ENCODE measurements at places on chromosomes 7 and 10.

GRCh38 chr7:124914298-124914697, 15.3 kb downstream of the POT1 start:
- no peak for DNase-seq

- no peak for DNase-seq
Observed at GRCh38 chr7:121519548-121520521, 123.7 kb upstream of the FAM3C start.

DNA sequence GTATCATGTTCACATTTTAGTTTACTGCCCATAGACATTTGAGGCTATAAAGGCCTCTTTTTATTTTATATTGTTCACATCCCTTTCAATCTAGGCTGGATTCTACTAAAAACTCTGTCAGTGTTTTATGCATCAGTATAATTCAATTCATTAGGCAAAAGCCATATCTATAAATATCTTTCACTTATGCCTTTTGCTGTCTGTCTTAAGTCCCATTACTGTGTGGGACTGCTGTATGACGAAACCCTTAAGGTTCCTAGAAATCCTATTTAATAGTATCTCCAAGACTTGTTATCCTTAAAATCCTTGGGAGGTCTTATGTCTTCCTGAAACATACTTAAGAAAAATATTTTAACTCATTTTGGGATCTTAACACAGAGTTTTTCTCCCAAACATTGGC, 139.2 kb downstream of the HGF start:
- DNase-seq, result no peak

- DNase-seq, result no peak
Observed at GRCh38 chr10:69065406-69066361, 22.2 kb upstream of the SRGN start.

DNA sequence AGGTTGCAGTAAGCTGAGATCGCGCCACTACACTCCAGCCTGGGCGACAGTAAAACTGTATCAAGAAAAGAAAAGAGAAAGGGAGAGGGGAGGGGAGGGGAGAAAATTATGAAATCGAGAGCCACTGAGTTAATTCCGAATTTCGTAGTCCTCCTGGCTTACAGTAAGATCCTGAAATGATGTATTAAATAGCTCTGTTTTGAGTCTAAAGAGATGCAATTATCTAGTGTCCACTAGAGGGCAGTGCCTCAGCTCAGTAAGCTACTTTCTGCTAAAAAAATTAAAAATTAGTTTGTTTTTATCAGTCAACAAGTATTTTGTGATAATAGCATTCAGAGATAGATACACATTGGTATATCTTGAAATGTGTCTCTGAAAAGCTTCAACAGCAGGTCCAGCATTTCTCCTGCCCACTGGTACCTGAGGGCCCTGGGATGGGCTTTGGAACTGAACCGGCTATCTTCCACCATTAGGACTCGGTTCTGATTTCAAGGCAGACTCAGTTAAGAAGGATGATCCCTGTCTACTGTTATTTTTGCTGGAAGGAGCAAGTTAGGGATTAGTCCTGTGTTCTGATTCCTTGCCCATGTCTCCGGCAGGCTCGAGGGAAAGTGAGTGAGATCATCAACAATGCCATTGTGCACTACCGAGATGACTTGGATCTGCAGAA, 19.5 kb downstream of the TSPAN33 start:
- no peak for DNase-seq

GRCh38 chr7:29483219-29484104, 80.2 kb upstream of the PRR15 start:
- no peak for DNase-seq

GRCh38 chr10:110495731-110496552, 1.8 kb upstream of the DUSP5 start:
- no peak for DNase-seq

GRCh38 chr7:3415861-3416312, 114.8 kb downstream of the SDK1 start:
- DNase-seq, result no peak

DNA sequence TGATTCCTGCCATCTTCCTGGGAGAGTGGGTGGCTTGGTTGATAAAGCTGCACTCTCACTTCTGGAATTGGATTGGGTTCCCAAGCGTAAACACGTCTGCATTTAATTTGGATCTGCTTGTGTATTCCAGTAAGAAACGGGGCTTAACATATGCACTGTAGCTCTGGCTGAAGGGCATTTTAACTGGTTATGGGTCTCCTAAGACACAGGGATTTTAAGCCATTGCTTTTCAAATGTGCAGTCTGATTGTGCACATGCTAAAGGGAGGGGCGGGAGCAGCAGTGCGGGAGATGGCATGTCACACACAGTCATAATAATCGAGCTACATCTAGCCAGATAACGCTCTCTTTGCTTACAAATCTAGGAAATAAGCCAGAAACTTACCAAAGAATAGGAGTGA, 247.3 kb upstream of the LYZL1 start:
- DNase-seq, result no peak

- no peak for DNase-seq
Observed at GRCh38 chr10:73433538-73433867, at the start of gene MSS51. Gene MSS51, minus strand, starts transcription at chr10:73433561. Its CDS starts 5,277 bp downstream, at chr10:73428284.

GRCh38 chr7:78072201-78072590, 273.6 kb downstream of the PHTF2 start:
- no peak for DNase-seq

DNA sequence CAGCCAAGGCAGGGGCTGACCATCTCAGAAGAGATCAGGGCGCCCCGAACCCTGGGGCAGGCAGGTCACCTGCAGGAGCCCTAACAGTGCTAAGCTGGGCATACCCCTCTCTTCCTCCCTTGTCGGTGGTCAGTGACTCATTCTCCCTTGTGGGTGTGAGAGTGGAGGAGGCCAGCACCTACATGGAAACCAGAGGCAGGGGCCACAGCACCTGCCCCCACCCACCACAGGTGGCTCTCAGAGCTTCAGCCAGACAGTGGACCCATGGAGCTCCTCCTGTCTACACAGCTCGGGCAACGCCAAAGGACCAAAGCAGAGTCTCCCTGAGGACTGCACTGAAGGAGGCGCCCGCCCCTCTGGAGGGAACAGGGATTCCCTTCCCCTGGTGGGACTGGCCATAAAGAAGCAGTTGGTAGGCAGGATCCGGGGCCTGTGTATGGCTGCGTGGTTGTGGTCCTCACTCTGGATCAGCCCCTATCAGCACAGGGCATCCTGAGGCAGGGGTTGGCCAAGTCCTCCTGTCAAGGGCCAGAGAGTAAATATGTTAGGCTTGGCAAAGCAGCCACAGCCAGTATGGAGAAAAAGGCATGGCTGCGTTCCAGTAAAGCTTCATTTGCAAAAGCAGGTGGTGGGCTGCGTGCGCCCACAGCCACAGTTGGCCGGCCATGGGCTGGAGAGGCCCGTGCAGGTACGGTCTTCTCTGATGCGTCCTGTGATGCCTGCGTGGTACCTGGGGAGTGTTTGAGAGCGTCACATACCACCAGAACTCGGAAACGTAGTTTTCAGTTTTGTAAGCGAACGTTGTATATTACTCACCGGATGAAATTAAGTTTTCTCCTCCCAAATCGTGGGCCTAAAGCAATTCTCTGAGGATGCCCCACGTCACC, 198.2 kb downstream of the EBF3 start:
- no peak for DNase-seq

GRCh38 chr7:108057951-108058481, 55.1 kb upstream of the LAMB1 start:
- DNase-seq, result no peak

DNA sequence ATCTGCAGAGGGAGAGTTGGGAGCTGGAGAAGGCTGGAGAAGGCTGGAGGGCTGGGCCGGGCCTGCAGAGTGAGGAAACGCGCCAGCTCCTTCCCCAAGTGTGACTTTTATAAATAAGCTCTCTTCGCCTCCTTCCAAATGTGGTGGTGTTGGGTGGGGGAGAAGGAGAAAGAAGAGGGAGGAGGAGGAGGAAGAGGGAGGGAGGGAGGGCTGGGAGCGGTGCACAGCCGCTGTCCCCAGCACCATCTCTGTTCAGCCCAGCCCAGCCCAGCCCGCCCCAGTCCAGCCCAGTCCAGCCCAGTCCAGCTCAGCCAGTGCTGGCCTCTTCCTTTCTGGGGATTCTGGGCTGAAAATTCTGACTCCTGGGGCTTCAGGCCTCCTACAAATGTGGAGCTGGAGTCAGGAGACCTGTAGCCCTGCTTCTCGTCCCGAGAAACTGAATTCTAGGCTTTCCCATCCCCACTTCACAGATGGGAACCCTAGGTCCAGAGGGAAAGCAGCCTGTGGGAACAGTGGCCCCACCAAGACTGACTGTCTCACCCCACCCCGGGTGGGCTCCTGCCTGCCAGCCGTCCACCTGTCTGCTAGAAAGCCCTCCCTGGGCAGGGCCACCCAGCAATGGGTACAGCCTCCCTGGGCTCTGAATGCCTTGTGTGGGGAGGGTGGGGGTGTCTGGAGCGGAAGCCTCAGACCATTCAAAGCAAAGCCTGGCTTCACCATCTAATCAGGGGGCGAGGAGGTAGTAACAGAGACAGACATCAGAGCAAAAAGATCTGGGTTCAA, 2.3 kb downstream of the STX1A start:
- no peak for DNase-seq

DNA sequence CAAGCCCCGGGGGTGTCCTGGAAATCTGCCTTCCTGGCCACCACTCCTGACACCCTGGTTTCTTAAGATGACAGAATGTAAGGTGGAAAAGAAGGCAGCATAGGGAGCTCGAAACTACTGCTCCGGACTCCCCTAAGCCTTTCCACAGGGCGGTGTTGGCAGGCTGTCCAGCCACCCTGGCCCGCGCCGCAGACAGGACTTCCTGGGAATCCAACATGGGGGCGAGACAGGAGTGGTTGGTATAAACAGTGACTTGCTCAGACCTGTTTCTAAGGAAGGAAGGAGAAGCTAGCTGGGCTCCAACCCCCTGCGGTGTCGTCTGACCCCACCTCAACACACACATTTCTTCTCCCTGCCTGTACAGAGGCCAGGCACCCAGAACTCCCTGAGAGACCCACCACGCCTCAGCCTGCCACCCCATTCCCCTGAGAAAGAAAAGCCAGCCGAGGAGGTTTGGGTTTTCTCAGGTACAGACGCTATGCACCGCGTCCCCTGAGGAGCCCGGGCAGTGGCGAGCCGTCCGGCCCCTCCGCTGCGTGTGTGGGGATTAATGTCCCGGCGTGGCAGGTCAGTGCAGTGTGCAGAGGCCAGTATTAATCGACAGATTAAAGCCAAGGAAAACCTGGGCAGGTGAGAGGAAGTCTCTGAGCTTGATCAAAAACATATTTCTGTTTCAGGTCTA, 349.6 kb upstream of the MKI67 start:
- no peak for DNase-seq

- DNase-seq, result no peak
Observed at GRCh38 chr7:1246871-1247526, 14.3 kb downstream of the UNCX start.

DNA sequence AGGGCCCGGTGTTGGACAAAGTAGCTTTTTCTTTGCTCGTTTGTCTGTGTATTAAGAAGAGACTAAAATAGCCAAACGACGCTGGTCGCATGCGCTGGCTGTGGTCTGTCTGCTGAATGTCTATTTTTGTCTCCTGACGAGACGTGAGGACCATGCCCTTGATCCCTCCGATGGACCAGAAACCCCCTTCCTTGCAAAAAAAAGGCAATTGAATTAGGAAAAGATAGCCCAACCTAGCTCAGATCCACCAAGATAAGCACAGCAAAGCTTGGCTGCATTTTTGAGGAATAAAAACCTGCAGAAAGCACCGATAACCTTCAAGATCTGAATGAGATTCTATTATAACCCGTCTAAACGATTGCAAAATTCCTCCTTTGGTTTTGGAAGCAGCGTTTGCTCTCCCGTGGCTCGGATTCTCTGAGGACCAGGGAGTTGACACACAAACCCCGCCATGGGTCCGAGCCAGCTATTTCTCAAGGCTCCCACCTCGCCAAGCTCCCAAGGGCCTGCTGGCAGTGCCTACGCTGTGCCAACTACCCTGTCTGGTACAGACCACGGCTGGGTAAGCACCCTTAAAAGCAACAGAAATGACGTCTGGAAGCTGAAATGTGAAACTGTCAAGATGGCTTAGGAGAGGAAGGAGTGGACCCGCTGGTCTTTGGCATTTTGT, 17.7 kb upstream of the TTYH3 start:
- DNase-seq, result no peak

DNA sequence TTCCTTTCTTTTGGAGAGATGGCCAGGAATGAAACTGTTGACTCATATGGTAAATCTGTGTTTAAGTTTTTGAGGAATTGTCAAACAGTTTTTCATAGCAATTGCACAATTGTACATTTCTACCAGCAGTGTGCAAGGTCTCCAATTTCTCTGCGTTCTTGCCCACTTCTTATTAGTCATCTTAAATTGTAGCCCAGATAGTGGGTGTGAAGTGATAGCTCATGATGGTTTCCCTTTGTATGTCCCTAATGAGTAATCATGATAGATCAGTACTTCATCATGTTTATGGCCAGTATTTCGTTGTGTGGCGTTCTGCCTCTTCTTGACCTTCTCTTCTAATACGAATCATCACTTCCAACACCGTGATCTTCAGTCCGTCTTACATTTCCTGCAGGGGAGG, 136.3 kb downstream of the DOCK1 start:
- no peak for DNase-seq

DNA sequence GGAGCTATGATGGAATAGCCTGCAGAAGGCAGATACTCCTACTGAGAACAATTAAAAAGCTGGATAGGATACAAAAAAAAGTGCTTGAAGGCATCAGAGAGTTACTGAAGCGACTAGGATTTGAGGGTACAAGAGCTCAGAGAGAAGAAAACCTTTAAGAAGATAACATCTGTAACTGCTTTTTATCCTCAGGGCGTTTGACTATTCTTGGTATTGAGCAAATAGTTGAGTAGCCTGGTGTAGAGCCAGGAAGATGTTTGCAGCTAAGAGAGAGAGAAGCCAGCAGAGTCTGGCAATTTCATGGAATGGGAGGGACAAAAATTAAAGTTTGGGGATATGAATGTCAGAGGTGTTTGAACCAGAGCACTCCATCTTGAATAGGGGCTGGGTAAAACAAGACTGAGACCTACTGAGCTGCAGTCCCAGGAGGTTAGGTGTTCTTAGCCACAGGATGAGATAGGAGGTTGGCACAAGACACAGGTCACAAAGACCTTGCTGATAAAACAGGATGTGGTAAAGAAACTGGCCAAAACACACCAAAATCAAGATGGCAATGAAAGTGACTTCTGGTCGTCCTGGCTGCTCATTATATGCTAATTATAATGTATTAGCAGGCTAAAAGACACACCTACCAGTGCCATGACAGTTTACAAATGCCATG, 428.8 kb downstream of the SH2D4B start:
- no peak for DNase-seq

- no peak for DNase-seq
Observed at GRCh38 chr7:149880638-149881311, 7.0 kb downstream of the ATP6V0E2 start.

GRCh38 chr7:17086403-17086802, 204.6 kb upstream of the AGR3 start:
- no peak for DNase-seq

DNA sequence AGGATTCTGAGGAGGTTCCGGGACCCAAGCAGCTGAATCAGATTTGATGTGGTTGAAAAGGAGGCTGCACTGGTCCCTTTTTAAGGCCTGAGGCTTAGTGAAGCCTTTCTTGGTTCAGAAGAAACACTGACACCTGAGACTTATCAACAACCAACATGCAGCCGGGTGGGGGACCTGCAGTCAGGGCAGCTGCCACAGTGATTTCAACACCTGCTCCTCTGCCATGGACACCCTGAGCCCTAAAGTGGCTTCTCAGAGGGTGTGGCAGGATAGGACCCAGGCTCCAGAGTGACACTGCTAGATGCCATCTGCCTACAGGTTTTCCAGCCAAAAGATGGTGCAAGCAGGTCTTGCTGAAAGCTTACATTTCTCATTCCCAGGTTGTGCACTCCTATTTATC, 99.3 kb downstream of the COL13A1 start:
- DNase-seq, result no peak

All from NCI-H774 (cell line).